ENCODE measurements at places on chromosomes 5 and 9.

DNA sequence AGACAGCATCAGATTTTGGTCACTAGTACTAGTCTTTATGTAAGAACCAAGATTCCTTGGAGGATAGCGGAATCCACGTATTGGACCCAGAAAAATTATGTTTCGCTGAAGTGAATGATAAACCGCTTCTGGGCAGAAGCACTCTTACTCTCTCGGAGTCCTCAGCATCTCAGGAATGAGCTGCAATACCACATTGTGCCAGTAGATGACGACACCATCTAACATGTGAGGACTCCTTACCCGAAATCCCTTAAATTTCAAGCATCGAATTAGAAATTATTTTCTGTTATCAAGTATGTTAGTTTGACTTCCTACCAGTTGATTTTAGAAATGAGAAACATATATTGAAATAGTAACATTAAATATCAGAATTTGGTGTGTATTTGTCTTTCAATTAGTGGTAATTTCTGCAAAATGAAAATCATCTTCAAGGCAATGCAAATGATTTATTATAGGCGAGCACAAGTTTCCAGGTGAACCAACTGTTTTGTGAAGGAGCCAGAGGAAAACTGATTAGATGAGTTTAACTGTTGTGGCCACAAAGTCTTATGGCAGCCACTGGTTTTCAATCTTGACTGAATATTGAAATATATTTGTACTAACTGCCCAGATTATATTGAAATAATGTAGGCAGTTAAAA, 66.0 kb upstream of the CAMK4 start:
- peak; percentile 83 for DNase-seq

GRCh38 chr9:101463397-101463796, 27.8 kb upstream of the ALDOB start:
- no peak for DNase-seq

- no peak for DNase-seq
These were observed 26.5 kb upstream of the PCSK1 start for GRCh38 chr5:96459313-96460121.

DNA sequence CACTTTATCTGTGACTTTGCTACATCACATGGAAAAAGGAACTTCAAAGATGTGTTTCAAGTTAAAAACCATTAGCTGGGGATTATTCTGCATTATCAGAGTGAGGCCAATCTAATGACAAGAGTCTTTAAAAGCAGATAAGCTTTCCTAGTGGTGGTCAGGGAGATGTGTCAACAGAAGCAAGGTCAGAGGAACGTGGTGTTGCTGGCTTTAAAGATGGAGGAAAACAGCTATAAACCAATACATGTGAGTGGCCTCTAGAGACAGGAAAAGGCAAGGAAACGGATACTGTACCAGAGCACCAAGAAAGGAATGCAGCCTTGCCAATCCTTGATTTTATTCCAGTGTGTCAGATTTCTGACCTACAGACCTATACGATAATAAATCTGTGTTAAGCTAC, 204.2 kb downstream of the TAF11L14 start:
- no peak for DNase-seq

DNA sequence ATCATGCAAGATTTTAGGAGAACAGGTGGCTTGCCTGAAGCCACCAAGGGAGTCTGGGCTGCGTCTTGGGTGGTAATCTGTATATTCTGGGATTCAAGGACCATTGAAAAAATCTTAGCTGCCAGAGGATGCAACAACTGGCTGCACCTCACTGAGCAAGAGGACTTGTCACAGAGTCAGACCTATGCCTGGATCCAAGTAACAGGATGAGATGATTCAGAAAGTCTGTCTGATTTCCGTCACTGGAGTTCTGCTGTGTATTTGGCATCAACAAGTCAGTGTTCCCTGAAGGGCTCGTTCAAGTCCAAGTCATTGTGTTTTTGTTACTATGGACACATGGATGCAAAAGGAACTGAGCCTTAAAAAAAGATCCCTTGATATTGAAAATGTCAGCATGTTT, 37.8 kb upstream of the CARTPT start:
- DNase-seq, result peak; percentile 70

GRCh38 chr5:124544366-124545055, 201.9 kb downstream of the ZNF608 start:
- DNase-seq, result no peak

GRCh38 chr9:3880851-3881250, 355.1 kb upstream of the RFX3 start:
- DNase-seq, result no peak

DNA sequence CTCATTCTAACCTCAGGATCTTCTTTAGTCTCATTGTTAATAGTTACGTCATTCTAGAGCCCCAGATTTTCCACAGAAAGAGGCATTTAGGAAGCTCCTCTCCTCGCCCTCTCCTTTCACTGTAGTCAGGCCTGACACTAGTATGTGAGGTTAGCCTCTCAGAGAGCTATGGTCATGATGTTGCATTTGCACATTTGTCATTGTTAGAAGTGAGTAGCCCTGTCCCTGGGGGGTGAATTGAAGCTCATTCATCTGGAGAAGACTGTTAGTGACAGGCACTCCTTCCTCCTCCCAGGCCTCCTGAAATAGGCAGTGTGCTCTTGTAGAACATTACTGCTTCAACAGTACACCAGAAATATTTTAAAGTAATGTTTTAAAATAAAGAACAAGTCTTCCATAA, 26.6 kb upstream of the LRRTM2 start:
- DNase-seq, result no peak

DNA sequence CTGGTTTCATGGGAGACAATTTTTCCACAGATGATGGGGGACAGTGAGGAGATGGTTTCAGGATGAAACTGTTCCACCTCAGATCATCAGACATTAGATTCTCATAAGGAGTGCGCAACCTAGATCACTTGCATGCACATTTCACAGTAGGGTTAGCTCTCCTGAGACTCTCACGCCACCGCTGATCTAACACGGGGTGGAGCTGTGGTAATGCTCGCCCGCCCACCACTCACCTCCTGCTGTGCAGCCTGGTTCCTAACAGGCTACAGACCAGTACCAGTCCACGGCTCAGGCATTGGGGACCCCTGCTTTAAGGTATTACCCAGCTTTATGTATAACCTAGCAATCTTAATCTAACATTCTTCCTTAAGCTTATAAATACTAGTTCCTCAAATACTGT, 35.6 kb downstream of the TTC39B start:
- DNase-seq, result no peak
